ENCODE measurements at places on chromosomes 4 and X.

DNA sequence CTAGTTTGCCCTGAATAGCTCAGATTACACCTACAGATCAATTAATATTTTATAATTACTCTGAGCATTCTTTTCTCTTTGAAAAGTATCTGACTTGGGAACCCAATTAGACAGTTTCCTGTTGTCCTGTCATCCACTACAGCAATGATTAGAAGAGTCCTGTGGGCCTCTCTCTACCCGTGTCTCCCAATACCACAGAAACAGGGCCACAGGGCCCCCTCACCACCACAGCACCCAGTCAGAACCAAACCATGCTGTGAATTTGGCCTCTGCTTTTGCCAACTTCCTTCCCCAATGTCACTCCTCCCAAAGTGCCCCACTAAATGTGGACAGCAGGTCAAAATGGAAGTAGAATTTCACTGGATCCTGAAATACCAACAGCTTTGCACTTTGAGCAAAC is 10.3 kb downstream of the USP46 start:
- no peak for DNase-seq

GRCh38 chr4:12555011-12555410 is 929.1 kb downstream of the RAB28 start:
- DNase-seq: no peak

DNA sequence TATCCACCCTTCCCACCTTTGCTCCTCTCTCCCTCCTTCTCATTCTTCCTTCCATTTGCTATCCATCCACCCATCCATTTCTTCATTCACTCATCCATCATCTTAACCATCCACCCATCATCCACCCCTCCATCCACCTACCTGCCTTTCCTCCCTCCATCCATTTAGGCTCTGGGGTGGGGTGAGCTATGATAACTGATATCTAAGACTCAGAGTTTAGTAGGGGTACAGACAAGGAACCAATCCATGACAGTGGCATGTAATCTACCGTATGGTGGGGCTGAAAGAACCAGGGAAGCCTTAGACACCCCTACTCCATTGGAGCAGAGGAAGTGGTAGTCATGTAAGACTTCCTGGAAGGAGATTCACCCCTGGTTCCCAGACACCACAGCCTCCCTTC is 23.2 kb downstream of the PSAPL1 start:
- no peak for DNase-seq

GRCh38 chr4:159495515-159496236 is 392.8 kb downstream of the RAPGEF2 start:
- DNase-seq: no peak

- no peak for DNase-seq
Measured at GRCh38 chr4:111330786-111331185, 707.9 kb upstream of the PITX2 start.

DNA sequence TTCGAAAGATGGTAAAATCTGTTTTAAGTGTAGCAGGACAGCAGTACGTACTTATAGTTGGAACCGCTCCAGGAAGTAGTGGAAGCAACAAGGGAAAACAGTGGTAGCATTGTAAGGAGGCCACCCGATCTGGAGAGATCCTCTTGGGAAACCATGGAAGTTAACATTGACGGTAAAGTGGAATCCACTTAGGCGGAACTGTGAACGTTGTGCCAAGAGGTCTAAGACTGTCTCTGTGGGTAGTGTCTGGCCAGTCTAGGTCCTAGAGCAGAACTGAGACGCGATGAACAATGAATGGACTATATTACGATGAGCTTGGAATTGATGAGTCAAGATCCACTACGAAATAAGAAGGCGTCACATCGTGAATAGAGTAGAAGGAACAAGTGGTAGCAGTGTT is 124.0 kb downstream of the TENM3 start:
- DNase-seq: no peak

- no peak for DNase-seq
Measured at GRCh38 chr4:16893141-16893651, 5.2 kb downstream of the LDB2 start.

All from AG09319 (cell line).